SK-N-DZ (cell line): ENCODE measurements at places on chromosomes 16 and 17.

DNA sequence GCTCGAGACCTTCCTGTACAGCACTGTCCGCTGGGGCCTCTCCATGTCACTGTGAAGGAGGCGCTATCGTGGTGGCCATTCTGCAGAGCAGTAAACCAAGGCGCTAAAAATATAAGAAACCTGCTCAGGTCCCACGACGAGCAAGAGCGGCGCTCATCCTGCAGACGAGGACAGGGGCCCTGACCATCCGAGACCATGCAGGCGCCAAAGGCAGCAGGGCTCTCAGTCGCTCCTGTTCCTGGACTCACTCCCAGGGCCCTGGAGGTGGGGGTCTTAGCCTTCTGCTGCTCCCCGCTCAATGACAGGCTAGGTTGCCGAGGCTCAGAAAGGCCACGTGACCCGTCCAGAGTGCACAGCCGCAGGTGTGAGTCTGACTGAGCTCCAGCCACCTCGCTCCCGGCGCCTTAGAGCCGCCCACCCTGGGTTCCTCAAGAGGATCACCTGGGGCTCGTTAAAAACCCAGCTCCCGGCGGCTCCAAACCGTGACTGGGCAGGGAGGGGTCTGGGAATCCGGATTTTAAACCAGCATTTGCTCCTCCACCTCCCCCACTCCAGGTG is 509 bp upstream of the ATP2C2 start:
- DNase-seq = no peak

DNA sequence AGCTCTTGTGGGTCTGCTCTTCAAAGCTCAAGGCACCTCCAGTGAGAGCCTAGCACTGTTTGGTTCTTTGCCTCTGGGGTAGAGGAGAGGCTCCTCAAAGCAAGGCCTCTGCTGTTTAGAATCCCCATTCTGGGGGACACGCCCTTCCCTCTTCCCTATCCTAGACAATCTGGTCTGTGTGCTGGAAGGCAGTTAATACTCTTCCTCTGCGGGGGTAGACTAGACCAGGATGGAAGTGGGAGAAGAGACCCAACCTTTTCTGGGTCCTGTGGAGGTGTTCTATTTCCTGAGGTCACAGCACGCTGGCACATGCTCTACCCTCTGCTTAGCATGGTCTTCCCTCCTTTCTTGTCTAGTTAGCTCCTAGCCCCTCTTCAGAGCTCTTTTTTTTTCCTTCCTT is 7.7 kb downstream of the ERAL1 start:
- no peak for DNase-seq

DNA sequence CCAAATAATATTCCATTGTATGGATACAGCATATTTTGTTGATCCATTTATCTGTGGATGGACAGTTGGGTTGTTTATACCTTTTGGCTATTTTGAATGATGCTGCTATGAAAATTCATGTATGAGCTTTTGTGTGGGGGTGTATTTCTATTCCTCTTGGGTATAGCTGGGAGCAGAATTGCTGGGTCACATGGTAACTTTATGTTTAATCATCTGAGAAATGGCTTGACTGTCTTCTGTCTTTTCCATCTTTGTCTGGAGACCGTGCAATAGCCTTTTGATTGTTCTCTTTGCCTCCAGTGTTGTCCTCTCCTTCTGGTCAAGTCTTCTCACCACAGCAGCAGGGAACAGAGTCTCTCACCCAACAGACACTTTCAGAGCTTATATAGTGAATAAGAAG is 20.5 kb upstream of the MAF start:
- no peak for DNase-seq

- DNase-seq = no peak
Measured at GRCh38 chr17:20315311-20315710, 152.0 kb downstream of the LGALS9B start.

DNA sequence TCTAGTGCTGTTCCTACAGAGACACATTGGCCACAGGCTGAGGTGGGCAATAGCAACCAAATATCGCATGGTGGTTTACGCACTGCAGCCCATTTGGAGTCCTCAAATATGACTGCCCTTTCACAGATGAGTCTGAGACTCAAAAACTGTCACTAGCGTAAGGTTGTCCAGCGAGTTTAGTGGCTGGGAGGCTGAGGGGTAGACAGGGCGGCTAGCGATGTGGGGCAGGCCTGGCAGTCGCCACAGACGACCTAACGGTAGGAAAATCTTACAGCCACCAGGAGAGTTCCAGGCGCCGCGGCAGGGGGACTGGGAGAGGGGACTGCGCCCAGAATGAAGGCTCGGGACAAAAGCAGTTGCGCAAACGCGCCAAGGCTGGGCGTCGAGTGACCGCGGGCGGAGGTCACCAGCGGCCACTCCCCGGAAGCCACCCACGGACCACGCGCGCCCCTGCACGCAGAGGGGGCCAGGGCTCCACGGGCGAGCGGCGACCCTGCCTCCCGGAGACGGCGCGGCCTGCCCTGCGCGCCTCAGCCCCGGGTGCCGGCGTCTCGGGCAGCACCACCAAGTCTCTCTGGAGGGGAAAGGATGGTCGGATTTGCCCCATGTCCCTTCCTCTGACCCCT is 699 bp upstream of the MAP1LC3B start:
- peak; percentile 70 for DNase-seq

- no peak for DNase-seq
Measured at GRCh38 chr16:28820016-28820415, 2.8 kb upstream of the ATXN2L start.

DNA sequence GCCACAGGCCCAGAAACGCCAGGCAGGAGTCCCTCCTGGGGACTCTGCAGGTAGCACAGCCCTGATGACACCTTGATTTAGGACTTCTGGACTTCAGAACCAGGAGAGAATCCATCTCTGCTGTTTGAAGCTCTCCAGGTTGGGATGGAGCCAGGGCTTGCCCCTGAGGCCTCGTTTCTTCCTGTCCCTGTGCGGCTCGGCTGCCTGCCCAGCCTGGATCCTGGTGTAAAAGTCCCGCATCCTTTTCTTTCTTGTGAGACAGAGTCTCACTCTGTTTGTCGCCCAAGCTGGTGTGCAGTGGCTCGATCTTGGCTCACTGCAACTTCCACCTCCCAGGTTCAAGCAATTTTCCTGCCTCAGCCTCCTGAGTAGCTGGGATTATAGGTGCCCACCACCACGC is 17.9 kb upstream of the CBX4 start:
- DNase-seq = no peak

DNA sequence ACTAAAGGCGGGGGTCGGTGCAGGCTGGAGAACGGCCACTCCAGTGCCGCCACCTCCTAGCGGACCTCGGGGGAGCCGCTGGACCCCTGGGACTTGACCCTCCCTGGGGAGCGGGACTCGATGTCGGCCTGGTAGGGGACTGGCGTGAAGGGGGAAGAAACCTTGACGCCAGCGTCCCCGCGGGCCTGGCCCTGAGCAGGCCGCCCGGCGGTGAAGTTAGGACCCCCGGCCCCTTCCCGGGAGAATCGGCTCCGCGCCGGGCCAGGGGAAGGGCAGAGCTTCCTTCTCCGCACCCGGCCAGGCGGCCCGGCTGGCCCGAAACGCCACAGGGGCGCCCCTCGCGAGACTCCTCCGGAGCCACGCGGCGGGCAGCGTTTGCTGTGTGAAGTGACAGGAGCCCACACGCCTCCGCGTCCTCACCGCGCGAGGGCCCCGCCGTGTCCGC is 389 bp downstream of the DUS1L start:
- no peak for DNase-seq

DNA sequence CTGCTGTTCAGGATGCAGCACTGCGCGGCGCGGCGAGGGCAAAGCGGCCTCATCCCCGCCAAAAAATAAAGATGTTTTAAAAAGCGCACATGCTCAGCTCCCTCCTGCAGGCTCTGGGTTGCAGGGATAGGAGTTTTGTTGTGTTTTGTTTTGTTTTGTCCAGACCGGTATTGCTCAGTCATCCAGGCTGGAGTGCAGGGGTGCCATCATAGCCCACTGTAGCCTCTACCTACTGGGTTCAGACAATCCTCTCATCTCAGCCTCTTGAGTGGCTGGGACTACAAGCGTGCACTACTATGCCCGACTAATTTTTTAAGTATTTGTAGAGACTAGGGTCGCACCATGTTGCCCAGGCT is 636 bp downstream of the WWOX start:
- no peak for DNase-seq

- DNase-seq = no peak
Measured at GRCh38 chr17:8910969-8911604, 43.6 kb upstream of the PIK3R6 start.

DNA sequence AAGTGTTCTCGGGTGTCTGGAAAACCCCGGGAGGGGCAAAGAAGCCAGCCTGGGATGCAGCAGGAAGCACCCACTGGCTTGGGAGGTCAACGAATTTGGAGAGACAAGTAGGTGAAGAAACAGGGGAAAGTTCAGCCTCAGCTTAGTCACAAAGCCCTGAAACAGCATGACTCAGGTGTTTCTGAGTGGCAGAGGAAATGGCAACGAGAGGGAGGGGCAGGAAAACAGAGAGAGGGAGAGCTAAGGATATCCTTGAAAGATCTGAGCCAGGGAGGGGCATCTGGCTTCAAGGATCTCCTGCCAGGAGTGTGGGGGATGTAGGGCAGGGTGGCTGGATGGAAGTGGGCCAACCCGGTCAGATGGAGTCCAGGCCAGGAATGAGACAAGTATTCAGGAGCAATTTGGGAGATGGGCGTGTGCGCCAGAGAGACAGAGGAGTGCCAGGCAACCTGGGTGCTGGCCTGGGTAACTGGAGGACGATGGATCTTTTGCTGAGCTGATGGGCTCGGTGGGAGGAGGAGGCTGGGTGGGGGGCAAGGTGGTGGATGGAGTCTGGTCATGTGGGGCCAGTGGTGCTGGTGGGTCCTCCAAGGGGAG is 27.2 kb downstream of the ABCC3 start:
- no peak for DNase-seq

- peak; percentile 42 for DNase-seq
Measured at GRCh38 chr16:85616607-85617321, 3.6 kb downstream of the GSE1 start.

DNA sequence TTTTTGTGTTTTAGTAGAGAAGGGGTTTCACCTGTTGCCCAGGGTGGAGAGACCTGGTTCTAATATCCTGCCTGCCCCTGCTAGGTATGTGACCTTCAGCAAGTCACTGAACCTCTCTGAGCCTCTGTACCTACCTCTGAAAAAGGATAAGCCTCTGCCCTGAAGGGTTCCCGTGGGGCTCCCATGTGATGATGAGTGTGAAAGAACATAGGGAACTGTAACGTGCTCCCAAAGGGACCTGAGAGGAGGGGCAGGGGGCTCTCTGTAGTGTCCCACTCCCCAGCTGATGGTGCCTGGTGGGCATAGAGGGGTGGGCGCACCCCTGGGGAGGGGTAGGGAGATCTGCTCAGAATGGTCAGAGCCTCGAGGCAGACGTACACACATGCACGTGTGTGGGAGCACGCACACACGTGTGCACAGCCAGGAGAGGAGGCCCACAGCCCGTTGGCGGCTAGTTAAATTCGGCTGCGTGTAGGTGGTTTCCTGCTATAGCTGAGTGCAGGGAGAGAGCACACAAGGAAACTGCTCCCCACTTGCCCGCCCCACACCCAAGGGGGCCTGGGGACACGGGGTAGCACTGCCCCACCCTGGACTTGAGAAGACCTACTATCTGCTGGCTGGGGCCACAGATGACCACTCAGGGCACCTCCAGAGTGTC is 6.7 kb downstream of the KCNH4 start:
- DNase-seq = no peak

- no peak for DNase-seq
Measured at GRCh38 chr16:58120234-58120633, 8.9 kb downstream of the CFAP20 start.

DNA sequence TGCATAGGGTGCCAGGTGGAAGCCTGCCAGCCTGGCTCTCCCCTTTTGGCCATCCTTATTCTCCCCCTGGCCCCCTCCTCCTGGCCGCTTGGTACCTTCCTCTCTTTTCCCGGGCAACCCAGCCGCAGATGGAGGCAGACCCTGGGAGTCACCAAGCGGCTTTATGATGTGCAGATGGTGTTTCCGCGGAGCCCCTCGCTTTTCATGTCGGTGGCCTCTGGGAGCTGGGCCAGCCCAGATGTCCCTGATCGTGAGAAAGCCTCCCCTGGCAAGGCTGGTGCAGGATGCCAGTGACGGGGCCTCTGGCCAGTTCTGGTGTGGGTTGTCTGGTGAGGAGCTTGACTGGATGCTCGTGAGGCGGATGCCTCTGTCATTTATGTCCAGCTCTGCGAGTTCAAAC is 18.0 kb upstream of the BRD7 start:
- no peak for DNase-seq

DNA sequence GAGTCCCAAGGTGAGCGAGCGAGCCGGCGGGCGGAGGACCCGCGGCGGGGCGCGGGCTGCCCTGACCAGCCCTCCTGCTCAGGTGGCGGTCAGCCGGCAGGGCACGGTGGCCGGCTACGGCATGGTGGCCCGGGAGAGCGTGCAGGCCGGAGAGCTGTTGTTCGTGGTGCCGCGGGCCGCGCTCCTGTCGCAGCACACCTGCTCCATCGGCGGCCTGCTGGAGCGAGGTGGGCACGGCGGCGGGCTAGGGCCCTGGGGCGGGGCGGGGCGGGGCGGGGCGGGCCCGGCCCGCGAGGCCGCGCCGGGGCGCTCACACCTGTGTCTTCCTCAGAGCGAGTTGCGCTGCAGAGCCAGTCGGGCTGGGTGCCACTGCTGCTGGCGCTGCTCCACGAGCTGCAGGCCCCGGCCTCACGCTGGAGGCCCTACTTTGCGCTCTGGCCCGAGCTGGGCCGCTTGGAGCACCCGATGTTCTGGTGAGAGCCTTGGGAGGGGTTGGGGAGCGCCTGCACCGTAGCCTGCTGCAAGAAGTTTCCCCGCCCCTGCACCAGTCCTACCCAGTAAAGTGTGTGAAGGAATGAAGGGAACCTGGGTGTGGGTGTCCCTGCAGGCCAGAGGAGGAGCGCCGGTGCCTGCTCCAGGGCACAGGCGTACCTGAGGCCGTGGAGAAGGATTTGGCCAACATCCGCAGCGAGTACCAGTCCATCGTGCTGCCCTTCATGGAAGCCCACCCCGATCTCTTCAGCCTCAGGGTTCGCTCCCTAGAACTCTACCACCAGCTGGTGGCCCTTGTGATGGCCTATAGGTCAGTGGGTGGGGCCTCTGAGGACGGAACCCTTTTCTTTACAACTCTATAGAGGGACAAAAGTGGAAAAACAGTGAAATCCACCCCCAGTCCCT is 802 bp downstream of the SETD6 start:
- peak; percentile 9 for DNase-seq

DNA sequence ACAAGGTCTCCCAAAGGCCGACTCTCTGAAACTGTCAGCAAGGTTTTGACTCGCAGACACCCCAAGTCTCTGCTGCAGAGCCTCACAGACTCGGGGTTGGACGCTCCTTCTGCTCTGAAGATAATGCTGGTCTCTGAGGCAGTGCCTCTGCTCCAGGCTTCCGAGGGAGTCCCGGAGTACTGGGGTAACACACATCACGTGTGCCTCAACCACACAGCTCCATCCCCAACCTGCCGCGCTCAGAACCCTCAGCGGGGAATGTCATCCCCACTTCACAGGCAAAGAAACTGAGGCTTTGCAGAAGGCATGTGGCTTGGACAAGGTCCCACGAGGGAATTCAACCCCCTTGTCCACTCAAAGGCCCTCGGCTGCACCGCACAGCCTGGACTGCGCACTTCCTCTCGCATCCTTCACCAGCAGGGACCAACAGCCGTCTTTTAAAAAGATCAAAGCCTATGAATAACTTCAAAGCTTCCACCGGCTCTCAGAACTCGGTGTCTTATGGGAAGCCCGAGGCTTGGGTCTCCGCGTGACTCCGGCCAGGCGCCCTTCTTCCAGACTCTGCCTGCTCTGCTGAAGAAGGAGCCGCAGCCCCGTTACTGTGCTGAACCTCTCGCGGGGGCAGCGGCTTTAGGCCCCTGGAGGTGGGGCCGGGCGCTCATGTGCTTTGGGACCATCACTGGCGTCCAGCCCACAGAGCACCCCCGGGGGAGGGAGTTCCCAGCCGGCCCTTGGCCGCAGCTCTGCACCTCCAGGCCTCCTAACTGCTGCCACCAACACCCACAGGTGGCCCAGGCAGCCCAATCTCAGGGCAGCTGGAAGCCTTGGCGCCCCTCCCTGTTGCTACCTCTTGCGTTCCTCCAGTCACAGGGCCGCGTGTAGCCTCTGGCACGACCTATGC is 2.2 kb downstream of the TMEM204 start:
- DNase-seq = no peak
